ENCODE measurements at places on chromosomes 2 and 18.

GRCh38 chr2:195815083-195815482 lies 158.1 kb downstream of the SLC39A10 start:
- DNase-seq: no peak

DNA sequence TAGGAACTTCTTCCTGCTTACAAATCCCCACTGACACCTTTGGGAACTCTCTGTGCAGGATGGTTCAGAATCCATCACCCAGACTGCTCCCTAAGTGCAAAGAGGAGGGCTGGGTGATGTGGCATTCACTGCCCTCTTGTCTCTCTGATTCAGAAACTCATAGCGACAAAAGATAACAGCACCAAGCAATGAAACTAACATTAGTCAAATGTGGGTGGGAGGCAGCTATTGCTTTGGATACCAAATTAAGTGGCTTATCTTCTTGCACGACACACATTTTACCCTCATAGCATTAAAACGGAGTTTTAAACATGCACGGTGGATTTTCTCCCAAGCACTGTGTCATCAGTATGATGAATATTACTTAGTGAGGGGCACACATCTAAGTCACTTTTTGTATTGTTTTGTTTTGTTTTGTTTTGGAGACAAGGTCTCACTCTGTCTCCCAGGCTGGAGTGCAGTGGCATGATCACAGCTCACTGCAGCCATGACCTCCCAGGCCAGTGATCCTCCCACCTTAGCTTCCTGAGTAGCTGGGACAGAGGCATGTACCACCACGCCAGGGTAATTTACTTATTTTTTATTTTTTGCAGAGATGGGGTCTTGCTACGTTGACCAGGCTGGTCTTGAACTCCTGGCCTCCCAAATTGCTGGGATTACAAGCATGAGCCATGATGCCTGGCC lies 40.9 kb upstream of the NEB start:
- DNase-seq: no peak

- no peak for DNase-seq
Observed at GRCh38 chr18:48753691-48754090, 197.1 kb downstream of the SMAD7 start.

DNA sequence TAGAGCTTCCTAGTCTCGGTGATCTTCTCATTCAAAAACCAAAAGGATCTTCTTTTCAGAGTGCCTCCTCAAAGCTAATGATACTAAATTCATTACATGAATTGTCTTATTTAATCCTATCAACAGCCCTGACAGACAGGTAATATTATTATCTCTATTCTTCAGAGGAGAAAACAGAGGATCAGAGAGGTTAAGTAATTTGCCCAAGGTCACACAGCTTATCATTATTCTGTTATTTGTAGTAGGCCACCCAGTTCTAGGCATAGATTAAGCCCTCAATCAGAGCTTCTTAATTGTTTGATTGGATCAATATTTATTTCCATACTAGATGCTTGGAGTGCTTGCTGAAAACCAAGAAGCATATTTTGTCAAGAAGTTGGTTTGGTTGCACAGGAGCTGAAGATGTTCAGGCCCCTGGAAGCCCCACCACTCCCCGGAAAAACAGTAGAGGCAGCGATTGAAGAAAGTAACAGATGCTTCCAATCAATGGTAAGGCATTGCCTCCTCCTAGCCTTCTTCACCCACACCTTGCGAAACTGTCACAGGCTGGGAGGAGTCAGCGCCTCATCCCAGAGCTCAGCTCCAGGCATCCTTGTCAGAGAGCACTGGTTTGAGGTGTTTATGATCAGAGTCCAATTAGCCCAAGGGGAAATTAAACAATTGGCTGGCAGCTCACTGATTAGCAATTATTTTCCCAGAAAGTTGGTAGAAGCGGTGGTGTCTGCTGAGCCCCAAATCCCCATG lies 487.2 kb downstream of the BCL11A start:
- DNase-seq: no peak

DNA sequence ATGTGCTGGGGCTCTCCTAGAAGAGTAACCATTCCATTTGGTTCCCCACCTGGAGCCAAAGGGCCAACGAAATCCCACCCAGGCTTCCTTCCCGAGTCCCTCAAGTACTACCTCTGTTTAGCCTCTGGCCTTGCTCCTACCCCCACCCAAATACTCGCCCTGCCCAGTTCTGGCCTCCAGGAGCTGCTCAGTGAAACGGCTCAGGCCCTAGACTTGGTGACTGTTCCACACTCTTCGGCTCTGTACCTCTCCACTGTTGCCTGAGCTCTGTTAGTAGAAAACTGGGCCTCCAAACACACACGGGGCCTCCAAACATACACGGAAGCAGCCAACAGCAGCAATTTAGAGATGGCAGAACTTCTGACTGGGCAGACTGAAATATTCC lies 4.2 kb downstream of the OTX1 start:
- no peak for DNase-seq

- DNase-seq: no peak
Observed at GRCh38 chr2:196987298-196987648, 60.8 kb upstream of the PGAP1 start.

DNA sequence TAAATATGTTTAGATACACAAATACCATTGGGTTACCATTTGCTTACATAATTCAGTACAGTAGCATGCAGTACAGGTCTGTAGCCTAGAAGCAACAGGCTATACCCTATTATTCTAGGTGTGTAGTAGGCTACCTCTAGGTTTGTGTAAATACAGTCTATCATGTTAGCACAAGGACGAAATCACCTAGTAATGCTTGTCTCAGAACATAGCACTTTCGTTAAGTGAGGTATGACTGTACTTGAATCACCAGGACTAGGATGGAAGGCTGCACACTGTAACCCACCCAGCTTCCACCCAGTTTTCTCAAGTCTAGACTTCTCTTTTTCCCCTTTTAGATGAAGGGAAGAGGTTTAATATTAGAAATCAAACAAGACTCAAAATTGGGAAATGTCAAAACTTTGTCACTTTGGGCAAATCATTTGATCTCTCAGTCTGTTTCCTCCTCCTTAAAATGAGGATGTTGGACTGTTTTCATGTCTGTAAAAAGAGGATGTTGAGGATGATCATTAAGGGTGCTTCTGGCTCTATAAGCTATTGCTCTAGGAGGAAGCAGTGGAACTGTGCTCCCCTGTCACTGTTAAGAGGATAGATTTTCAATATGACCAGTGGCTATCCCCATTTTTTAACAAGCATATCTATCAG lies 3.7 kb upstream of the SOCS6 start:
- no peak for DNase-seq
